Common myeloid progenitor, CD34-positive (primary cell): ENCODE measurements at places on chromosomes 5 and 9.

GRCh38 chr9:126117631-126118030 lies 209.0 kb upstream of the MVB12B start:
- no peak overlapping the region for H3K27ac ChIP-seq
- no peaks in the 10 kb centered on the region for H3K36me3 ChIP-seq
- H3K27me3 ChIP-seq, result no peaks in the 10 kb centered on the region
- H3K4me1 ChIP-seq, result no peaks in the 10 kb centered on the region

- H3K4me1 ChIP-seq, result no peaks in the 10 kb centered on the region
- no peak for DNase-seq
- H3K27ac ChIP-seq, result no peak overlapping the region
- no peaks in the 10 kb centered on the region for H3K36me3 ChIP-seq
These were observed 22.1 kb downstream of the C6 start for GRCh38 chr5:41191249-41191648.

DNA sequence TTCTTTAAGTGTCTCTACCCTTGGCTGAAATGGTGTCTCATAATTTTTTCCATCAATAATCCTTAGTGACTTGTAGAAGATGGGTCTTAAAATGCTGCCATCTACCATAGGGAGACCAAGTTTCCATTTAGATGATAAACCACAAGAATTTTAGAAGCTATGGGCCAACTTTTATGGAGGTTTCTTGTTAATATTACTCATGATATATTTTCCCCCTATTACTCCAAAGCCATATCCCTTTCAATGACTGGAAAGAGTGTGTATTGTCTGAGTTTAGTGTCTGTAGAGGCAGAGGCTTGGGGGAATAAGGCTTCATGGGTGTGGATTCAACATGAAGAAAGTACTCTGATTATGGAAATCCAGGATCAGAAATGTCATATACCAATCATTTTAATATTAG lies 507.3 kb upstream of the TNC start:
- no peaks in the 10 kb centered on the region for H3K36me3 ChIP-seq
- H3K4me1 ChIP-seq, result no peaks in the 10 kb centered on the region
- no peak overlapping the region for H3K27ac ChIP-seq
- H3K27me3 ChIP-seq, result no peaks in the 10 kb centered on the region
- no peak for DNase-seq

DNA sequence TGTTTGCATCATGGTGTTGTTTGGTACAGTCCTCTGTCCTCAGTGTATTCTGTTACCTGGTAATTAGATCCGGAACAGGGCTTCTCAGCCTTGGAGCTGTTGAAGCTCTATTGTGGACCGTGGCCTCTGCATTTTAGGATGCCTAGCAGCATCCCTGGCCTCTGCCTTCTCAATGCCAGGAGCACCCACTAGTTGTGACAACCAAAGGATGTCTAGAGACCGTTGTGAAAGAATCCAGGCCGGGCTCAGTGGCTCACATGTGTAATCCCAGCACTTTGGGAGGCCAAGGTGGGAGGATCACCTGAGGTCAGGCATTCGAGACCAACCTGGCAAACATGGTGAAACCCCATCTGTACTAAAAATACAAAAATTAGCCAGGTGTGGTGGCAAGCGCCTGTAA lies 159.6 kb downstream of the CACNA1B start:
- DNase-seq, result no peak
- H3K36me3 ChIP-seq, result no peaks in the 10 kb centered on the region
- H3K27me3 ChIP-seq, result peaks cover 2% of the 10 kb centered on the region
- no peak overlapping the region for H3K27ac ChIP-seq
- H3K4me3 ChIP-seq, result no peak overlapping the region

DNA sequence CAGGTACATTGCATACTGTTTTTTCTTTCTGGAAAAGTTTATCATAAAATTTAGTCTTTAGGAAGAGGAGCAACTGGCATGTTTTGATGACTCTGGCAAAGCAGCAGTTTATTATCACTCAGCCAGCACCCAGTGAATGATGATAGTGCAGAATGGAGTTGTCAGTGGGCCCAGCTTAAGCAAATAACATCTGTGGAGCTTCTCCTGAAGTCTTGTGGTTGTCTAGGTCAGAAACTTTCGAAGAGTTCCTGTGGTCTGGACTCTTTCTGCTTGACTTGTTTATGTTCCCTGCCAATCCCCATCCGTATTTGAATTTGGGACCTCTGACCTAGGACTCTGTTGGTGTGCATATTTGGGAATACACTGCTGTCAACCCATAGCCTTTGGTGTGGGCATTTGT lies 38.1 kb upstream of the C5orf47 start:
- no peaks in the 10 kb centered on the region for H3K4me1 ChIP-seq
- no peaks in the 10 kb centered on the region for H3K27me3 ChIP-seq

- no peaks in the 10 kb centered on the region for H3K27me3 ChIP-seq
- no peak for DNase-seq
- no peaks in the 10 kb centered on the region for H3K36me3 ChIP-seq
- no peaks in the 10 kb centered on the region for H3K4me1 ChIP-seq
These were observed 19.0 kb downstream of the DMGDH start for GRCh38 chr5:79050498-79050897.

DNA sequence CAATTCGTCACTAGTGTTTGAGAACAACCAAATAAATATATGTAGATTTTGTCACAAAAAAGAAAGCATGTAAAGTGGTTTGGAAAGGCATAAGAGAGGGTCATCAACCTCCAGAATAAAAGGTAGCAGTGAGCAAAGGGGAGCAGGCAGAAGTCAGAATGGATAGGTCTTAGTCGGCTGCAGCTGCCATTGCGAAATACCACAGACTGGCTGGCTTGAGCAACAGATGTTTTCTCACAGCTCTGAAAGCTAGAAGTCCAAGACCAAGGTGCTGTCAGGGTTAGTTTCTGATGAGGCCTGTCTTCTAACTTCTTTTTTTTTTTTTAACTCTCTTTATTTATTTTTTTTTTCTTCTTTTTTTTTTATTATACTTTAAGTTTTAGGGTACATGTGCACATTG lies 208.1 kb upstream of the PIK3R1 start:
- no peaks in the 10 kb centered on the region for H3K36me3 ChIP-seq
- H3K4me3 ChIP-seq, result no peak overlapping the region
- peaks cover 6% of the 10 kb centered on the region for H3K4me1 ChIP-seq
- no peak for DNase-seq

DNA sequence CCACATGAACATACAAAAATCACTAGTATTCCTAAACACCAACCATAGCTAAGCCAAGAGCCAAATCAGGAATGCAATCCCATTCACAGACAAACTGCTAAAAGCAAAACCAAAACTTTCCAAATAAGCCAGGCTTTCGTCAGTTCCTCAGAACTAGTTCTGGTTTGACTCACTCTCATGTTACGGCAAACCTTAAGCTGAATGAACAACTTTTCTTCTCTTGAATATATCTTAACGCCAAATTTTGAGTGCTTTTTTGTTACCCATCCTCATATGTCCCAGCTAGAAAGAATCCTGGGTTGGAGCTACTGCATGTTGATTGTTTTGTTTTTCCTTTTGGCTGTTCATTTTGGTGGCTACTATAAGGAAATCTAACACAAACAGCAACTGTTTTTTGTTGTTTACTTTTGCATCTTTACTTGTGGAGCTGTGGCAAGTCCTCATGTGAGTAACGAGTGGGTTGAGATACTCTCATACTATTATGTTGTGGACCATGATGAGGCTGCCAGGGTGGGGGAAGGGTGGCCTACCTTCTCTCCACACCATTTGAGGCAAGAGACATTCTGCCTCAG lies at the start of gene PDCD1LG2:
TSS of gene PDCD1LG2 (plus strand) at position 172 of the 572 bp plus-strand sequence. CDS start 12,016 bp downstream, outside the sequence.
- H3K4me1 ChIP-seq, result peaks cover 15% of the 10 kb centered on the region
- H3K4me3 ChIP-seq, result no peak within 1 kb of the TSS
- DNase-seq, result peak; percentile 19

GRCh38 chr5:164175083-164175482 lies 669.7 kb downstream of the MAT2B start:
- no peak overlapping the region for H3K4me3 ChIP-seq
- DNase-seq, result no peak
- H3K36me3 ChIP-seq, result no peaks in the 10 kb centered on the region
- H3K4me1 ChIP-seq, result no peaks in the 10 kb centered on the region

GRCh38 chr5:171205375-171205774 lies 103.7 kb upstream of the TLX3 start:
- no peaks in the 10 kb centered on the region for H3K36me3 ChIP-seq
- no peaks in the 10 kb centered on the region for H3K27me3 ChIP-seq
- DNase-seq, result no peak

GRCh38 chr9:135379540-135380267 lies 99.9 kb upstream of the PPP1R26 start:
- H3K27ac ChIP-seq, result no peak overlapping the region
- no peaks in the 10 kb centered on the region for H3K36me3 ChIP-seq
- no peak overlapping the region for H3K4me3 ChIP-seq
- no peak for DNase-seq
- H3K4me1 ChIP-seq, result no peaks in the 10 kb centered on the region

DNA sequence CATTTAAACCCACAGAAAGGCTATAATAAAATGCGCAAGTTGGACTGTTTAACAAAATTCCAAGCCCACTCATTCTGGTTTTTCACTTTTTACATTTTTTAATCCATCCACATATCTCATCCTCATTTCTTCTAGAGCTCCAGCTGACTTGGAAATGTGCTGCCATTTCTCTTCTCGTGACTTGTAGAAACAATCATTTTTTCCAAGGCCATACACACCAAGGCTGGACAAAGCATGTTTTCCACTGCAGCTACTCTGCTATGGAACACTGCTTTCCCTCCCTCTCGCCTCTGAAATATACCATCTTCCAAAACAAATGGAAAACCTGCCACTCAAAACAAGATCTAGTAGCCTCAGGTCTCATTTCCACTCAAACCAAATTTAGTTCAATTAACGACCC lies 141.1 kb downstream of the ESM1 start:
- no peaks in the 10 kb centered on the region for H3K27me3 ChIP-seq
- no peak for DNase-seq
- no peak overlapping the region for H3K4me3 ChIP-seq

DNA sequence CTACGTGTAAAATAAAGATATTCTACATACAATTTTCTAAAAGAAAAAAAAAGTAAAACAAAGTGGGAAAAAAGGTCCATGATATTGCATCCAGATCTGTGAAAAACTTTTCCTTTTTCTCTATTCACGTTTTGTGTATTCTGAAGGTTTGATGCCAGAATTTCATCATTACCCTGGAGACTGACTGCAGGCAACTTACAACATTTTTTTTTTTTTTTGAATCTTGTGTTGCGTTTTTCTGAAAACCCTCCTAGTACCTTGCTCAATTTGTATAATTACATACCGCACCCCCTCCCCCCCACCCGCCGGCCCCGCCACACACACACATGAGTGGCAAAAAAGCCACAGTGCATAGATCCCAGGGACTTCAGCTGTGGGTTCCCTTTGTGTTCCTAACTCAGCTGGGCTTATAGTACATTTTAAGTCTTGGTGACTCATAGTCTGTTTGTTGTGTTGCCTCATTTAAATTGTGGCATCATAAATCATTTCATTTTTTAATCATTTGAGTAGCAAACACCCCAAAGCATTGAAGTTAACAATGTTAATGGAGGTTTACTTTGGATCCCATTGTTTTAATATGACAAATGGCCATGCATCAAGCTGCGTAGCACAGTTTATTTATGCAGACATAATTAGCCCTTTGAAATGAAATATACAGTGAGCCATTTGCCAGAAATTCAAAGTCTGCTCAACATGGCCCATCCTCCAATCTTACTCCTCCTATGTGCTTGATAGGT lies 36.0 kb downstream of the PRDM6 start:
- no peaks in the 10 kb centered on the region for H3K4me1 ChIP-seq
- H3K36me3 ChIP-seq, result no peaks in the 10 kb centered on the region
- H3K27ac ChIP-seq, result no peak overlapping the region
- no peak for DNase-seq

GRCh38 chr9:87425202-87425601 lies 72.5 kb upstream of the DAPK1 start:
- no peaks in the 10 kb centered on the region for H3K36me3 ChIP-seq
- no peak overlapping the region for H3K27ac ChIP-seq
- H3K4me3 ChIP-seq, result no peak overlapping the region
- peak; percentile 30 for DNase-seq
- no peaks in the 10 kb centered on the region for H3K27me3 ChIP-seq
- H3K4me1 ChIP-seq, result no peaks in the 10 kb centered on the region

- H3K27me3 ChIP-seq, result peaks cover 8% of the 10 kb centered on the region
- DNase-seq, result no peak
- no peak overlapping the region for H3K27ac ChIP-seq
- peaks cover 4% of the 10 kb centered on the region for H3K4me1 ChIP-seq
These were observed 21.5 kb upstream of the MYO10 start for GRCh38 chr5:16957304-16958196.

GRCh38 chr5:107253246-107253645 lies 417.5 kb downstream of the EFNA5 start:
- no peaks in the 10 kb centered on the region for H3K36me3 ChIP-seq
- H3K4me3 ChIP-seq, result no peak overlapping the region
- DNase-seq, result no peak
- H3K27ac ChIP-seq, result no peak overlapping the region
- no peaks in the 10 kb centered on the region for H3K4me1 ChIP-seq

- DNase-seq, result no peak
- H3K4me1 ChIP-seq, result no peaks in the 10 kb centered on the region
- H3K27me3 ChIP-seq, result no peaks in the 10 kb centered on the region
- no peak overlapping the region for H3K27ac ChIP-seq
- no peak overlapping the region for H3K4me3 ChIP-seq
- no peaks in the 10 kb centered on the region for H3K36me3 ChIP-seq
These were observed 146.5 kb downstream of the FANCC start for GRCh38 chr9:95171001-95171400.

DNA sequence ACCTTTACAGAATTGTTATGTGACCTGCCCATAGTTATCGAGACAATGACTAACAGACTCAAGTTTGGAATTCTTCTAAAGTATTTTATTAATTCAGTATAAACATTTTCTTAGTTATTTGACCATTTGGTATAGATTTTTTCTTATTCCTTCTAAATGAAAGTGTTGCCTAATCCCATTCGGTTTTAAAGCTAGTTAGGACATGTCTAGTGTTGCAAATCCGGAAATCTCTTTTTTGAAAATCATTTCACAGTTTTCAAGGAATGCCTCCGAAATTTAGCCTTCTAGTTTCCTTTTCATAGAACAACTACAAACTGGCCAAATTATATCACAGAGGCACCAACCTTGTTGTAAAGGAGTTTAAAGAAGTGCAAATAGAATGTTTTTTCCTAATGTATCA lies 171.8 kb downstream of the XRCC4 start:
- no peak overlapping the region for H3K27ac ChIP-seq
- H3K4me1 ChIP-seq, result no peaks in the 10 kb centered on the region
- H3K36me3 ChIP-seq, result no peaks in the 10 kb centered on the region
- H3K27me3 ChIP-seq, result no peaks in the 10 kb centered on the region
- no peak overlapping the region for H3K4me3 ChIP-seq

GRCh38 chr5:74950836-74951515 lies 84.8 kb upstream of the FAM169A start:
- no peak overlapping the region for H3K4me3 ChIP-seq
- no peaks in the 10 kb centered on the region for H3K27me3 ChIP-seq
- H3K4me1 ChIP-seq, result peaks cover 3% of the 10 kb centered on the region
- no peak for DNase-seq
- H3K27ac ChIP-seq, result no peak overlapping the region
- no peaks in the 10 kb centered on the region for H3K36me3 ChIP-seq

GRCh38 chr5:98769959-98770208 lies 3.6 kb upstream of the RGMB start:
- peaks cover 16% of the 10 kb centered on the region for H3K4me1 ChIP-seq
- H3K4me3 ChIP-seq, result no peak overlapping the region
- H3K27ac ChIP-seq, result no peak overlapping the region
- peak; percentile 5 for DNase-seq

GRCh38 chr5:919356-920000 lies 26.8 kb downstream of the TRIP13 start:
- H3K27me3 ChIP-seq, result no peaks in the 10 kb centered on the region
- no peaks in the 10 kb centered on the region for H3K4me1 ChIP-seq
- H3K4me3 ChIP-seq, result no peak overlapping the region
- H3K36me3 ChIP-seq, result peaks cover 2% of the 10 kb centered on the region
- no peak for DNase-seq

GRCh38 chr5:170571281-170571731 lies 67.5 kb downstream of the KCNIP1 start:
- no peak for DNase-seq
- peaks cover 16% of the 10 kb centered on the region for H3K4me1 ChIP-seq
- H3K36me3 ChIP-seq, result no peaks in the 10 kb centered on the region
- no peak overlapping the region for H3K27ac ChIP-seq
- H3K4me3 ChIP-seq, result no peak overlapping the region
- no peaks in the 10 kb centered on the region for H3K27me3 ChIP-seq
